BE2C (cell line): ENCODE measurements at places on chromosomes 5 and 9.

GRCh38 chr9:114813717-114814418 is 8.0 kb upstream of the TNFSF15 start:
- DNase-seq, result no peak

GRCh38 chr5:75405296-75405695 is 68.3 kb downstream of the HMGCR start:
- DNase-seq, result no peak

- DNase-seq, result no peak
These were observed 30.1 kb downstream of the GSN start for GRCh38 chr9:121298016-121298538.

- no peak for DNase-seq
These were observed 37.4 kb downstream of the KCNIP1 start for GRCh38 chr5:170541146-170541769.

- peak; percentile 20 for DNase-seq
These were observed 35.0 kb downstream of the NACC2 start for GRCh38 chr9:136059851-136060670.

GRCh38 chr9:4298255-4299004 is 1.4 kb downstream of the GLIS3 start:
- DNase-seq, result no peak

GRCh38 chr9:84851935-84852585 is 182.5 kb downstream of the NTRK2 start:
- DNase-seq, result no peak

GRCh38 chr9:32926911-32927310 is 74.5 kb downstream of the APTX start:
- DNase-seq, result no peak

DNA sequence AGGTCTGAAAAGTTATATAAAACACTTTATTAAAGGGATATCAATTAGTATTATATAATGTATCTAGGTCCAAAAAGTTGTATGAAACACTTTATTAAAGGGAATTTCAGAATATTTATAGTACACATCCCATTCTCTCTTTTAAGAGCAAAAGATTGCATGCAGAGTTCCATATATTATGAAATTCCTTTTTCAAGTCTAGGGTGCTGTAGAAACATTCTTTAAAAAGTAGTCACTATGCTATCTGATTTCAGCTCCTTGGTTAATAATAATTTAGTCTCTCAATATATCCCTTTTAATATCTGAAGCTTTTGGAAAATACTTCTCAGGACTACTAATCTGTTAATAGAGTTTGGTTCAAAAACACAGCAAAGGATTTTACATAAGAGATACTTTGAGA is 1496.1 kb upstream of the C9orf72 start:
- no peak for DNase-seq

GRCh38 chr9:123586275-123586674 is 230.3 kb downstream of the CRB2 start:
- DNase-seq, result no peak

- no peak for DNase-seq
These were observed 24.8 kb upstream of the TOMM5 start for GRCh38 chr9:37617161-37617560.

DNA sequence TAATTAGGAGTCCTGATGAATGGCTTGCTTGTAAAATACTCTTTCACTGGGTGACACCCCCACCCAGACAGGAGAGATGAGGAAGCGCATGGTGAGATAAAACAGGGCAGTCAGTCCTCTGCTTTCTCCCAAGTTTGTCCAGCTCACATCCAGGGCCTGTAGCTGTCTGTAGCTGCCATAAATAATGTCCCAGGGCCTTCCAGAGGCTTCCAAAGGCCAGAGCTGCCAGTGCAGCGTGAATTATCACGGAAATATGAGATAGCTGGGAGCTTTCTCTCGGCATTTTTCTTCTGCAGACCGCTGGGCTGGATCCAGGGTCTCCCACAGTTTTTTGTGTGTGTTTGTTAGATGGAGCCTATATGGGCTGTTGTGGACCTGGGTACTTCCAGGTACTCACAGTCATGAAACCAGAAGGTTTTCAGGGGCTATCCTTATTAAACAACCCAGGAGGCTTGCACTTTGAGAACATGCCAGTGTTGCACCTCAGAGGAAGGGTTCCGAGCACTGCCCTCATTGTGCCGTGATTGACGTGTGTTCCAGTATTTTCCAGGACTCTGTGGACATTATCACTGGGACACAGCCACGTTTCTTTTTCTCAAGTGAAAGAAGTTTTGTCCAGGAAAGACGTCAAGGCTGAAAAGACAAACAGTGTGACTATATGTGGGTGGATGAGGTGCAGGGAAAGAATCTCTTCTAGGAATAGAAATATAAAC is 117.5 kb downstream of the FGF1 start:
- no peak for DNase-seq

- DNase-seq, result no peak
These were observed 5.8 kb downstream of the TMEM268 start for GRCh38 chr9:114616684-114617520.

GRCh38 chr5:119220576-119221197 is 135.1 kb upstream of the TNFAIP8 start:
- no peak for DNase-seq

DNA sequence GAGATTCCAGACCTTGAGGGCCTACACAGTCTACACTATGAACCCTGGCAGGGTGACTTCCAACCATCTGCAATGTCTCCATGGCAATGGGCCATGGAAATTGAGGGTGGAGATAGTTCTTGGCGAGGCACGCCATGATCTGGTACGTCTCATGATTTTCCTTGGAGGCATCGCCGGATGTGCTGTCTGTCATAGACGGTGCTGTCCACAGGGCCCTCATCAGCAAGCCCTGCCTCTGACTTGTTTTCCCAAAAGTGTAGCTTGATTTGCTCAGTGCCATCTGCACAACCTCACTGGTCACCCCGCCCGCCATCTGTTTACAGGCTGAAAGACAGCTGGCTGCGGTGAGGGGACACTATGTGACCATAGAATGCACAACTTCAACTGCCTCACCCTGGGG is 73.5 kb downstream of the BOD1 start:
- DNase-seq, result no peak

DNA sequence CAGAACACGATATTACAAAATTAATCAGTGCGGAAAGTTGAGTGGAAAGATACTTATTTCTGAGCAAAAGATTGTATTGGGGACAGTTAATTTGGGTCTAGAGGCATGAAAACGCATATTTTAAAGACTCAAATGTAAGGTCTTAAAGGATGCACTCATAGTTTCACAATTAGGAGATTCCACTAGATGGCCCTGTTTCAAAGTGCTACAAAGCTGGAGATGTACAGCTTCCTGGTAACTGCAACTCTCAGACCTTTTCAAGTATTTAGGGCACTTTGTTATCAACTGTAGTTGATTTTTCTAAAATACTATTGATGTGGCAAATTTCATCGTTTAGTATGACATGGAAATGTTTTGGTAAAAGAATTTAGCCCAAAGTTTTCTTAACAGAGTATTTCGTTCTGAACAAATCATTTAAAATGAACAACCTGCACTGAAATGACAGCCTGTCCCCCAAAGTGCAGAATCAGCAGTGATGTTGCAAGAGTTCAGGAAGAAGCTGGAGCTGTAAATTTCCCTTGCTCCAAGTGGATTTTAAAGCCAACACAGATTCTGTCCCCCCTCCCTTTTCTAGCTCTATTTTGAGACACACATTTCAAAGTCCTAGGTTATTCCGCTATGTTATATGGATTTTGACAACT is 16.2 kb upstream of the NDUFB6 start:
- no peak for DNase-seq

GRCh38 chr5:1826235-1826980 is 25.2 kb downstream of the NDUFS6 start:
- peak; percentile 48 for DNase-seq

GRCh38 chr5:132543472-132544201 is at the start of gene IL5:
Gene IL5, minus strand, starts transcription at chr5:132543522. Its CDS starts 44 bp downstream, at chr5:132543478.
- no peak for DNase-seq

- DNase-seq, result no peak
These were observed 1.8 kb downstream of the ELAVL2 start for GRCh38 chr9:23823986-23824829.

DNA sequence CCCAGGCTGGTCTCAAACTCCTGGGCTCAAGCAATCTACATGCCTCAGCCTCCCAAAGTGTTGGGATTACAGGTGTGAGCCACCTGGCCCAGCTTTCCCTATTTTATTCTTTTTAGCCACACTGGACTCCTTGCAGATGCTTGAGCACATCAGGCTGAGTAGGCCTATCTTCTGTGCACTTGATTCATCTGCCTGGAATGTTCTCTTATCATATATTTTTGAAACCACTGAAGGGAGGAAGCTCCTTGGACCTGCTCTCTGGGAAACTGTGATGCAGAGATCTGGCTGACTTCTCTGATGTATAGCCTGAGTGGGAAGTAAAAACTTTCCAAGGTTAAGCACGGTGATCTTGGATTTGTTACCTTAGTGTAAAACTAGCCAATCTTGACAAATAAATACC is 6.5 kb upstream of the MAT2B start:
- no peak for DNase-seq

GRCh38 chr9:36928210-36928609 is 105.9 kb downstream of the PAX5 start:
- no peak for DNase-seq

GRCh38 chr5:58847041-58847440 is 264.2 kb downstream of the RAB3C start:
- no peak for DNase-seq

DNA sequence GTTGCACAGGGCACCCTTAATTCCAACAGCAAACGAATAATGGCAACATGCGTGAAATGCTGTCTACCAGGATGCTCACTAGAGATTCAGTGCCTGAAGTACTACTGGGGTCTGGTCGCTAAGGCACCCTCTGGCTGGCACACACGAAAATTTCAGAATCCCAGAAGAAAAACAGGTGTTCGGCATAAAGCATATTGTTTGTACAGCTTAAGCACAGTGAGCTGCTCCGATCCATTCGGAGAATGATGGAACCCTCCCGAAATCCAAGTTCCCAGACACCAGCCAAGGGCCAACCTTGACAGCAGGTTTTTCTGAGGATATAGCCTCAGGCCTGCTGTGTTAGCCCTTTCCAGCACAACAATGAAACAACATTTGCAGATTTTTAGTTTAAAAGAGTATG is 61.4 kb upstream of the ALDH1B1 start:
- DNase-seq, result no peak

DNA sequence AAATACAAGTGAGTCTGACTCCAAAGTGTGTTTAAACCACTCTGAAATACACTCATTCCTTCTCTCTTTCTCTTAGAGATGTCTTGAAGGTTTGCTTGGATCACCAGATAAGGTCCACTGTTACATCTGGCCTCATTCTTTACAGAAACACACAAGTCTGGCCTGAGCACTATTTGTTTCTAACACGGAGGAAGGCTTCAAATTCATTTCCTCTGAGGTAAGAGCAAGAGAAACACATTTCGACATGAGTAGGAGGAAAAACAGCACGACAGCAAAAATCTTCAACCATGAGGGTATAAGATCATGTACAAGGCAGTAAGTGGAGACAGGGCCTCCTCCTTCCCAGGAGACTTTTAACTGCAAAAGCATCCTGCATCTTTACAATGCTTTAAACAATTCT is 8.0 kb downstream of the SIL1 start:
- DNase-seq, result no peak

GRCh38 chr9:132997591-132997990 is 19.1 kb downstream of the GFI1B start:
- DNase-seq, result no peak

DNA sequence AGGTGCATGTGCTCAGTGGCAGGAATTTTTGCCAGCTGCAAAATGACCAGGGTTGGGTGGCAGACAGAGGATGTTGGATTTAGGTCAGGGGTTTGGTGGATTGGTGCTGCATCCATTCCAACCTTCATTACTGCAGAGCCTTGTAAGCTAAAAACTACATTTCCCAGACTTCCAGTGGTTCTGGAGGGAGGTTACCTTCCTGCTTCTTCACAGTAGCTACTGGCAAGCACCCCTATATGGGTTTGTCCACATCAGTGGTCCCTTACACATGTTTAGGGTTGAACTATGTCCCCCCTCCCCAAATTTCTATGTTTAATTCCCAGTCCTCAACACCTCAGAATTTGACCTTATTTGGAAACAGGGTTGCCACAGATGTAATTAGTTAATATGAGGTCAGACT is 20.7 kb upstream of the IL17B start:
- DNase-seq, result no peak

- DNase-seq, result no peak
These were observed 32.8 kb downstream of the GALNT10 start for GRCh38 chr5:154223320-154223719.

- DNase-seq, result peak; percentile 55
These were observed 932 bp downstream of the SLC12A2 start for GRCh38 chr5:128084228-128085167.

DNA sequence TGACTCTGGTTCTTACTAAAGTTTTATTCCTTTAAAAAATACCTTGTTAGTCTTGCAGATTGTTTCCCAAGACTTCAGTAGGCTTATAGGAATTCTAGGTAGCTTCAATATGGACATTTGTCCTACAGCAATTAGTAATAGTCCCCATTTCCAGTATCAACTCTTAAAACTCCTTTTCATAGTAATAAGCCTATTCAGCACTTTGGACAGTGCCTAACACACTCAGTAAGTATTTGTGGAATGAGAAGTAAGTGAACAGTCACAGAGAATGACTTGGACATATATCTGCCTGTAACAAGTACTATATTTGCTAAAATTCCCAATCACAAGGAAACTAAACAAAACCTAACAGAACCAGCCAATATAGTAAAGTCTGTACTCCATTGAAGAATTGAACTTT is 1291.8 kb upstream of the DMAC1 start:
- no peak for DNase-seq

- DNase-seq, result no peak
These were observed 128.0 kb downstream of the SLC1A3 start for GRCh38 chr5:36734422-36734821.

DNA sequence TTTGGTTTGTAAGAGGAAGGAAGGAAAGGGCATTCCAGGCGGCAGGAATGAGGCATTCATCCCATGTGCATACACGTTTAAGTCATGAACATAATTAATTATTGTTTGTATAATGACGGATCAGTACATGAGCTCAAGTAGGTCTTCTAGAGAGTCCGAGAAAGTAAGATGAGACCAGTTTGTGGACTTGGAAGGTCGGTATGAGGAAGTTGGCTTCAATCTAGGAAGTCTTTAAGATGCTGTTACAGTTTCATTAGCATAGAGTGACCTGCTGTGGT is 2.1 kb downstream of the GTF3C4 start:
- DNase-seq, result no peak

- no peak for DNase-seq
These were observed 150.3 kb upstream of the SPRY4 start for GRCh38 chr5:142475102-142475513.

DNA sequence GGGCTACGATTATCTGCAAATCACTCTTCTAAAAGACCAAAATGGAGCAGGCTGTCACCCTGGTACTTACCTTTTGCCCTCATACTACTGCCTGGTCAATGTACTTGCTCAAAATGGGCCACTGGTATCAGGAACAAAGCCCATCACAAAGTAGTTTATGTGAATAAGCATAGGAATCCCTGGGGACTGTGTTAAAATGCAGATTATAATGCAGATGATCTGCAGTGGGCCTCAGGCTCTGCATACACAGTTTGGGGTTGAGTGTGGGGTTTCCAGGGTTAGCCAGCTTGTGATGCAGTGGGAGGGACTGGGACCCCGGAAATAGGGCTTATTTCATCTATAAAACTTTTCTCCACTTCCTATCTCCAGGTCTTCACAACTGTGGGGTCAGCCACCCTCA is 173.1 kb downstream of the HSD17B3 start:
- no peak for DNase-seq

GRCh38 chr9:98326459-98327248 is 71.2 kb upstream of the TBC1D2 start:
- no peak for DNase-seq
